SK-N-SH treated with all-trans-retinoic acid at 6 μM for 48 hours (cell line): ENCODE measurements at places on chromosomes 2 and 18.
A peak's percentile ranks its signal among the peaks of the same experiment; 100 is the strongest.

DNA sequence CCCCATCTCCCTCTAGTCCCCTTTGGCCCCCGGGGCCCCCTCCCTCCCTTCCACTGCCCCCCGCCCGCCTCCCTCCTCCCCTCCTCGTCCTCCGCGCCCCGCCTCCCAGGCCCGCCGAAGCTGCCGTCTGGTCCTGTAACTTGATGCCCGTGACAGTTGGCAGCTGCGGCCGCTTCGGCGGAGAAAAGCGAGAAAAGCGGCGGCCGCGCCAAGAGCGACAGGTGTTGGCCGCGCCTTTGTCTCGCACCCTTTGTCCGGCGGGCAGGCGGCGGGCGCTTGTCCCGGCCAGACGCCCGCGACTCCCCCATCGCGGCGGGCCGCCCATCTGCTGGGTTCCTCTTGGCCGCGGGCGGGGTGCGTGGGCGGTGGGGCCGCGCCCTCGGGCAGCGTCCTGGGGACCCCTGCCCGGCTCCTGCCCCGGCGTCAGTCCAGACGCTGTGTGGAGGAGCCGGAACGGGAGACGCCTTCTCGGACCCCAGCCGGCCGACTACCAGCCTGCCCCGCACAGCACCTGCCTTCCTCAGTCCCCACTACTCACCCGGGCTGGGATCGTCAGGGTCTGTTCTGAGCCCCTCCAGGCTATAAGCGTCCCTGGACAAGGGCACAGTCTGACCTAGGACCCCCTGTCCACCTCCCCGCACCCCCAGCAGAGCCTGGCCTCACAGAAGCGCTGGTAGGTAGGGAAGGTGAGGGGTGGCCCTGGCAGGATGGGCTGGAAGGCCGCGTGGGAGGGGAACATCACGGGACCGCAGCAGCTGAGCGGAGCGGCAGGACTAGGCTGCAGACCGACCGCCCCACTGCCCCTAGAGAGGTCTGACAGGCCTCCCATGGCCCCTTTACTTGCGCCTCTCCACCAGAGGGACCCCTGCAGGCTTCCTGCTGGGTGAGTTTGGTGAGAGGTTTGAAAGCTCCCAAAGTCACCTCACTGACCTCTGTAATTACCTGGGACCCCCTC, 1.2 kb upstream of the HES6 start:
- ATAC-seq, result 0 out of 3 replicates have a peak, but pooled peaks have one; percentile 6

- peak; percentile 76 for ATAC-seq
Measured at GRCh38 chr2:99984799-99985515, 157.4 kb downstream of the AFF3 start.

GRCh38 chr2:63837036-63837594, 4.6 kb upstream of the UGP2 start:
- ATAC-seq, result no peak

GRCh38 chr2:64491426-64491825, 32.7 kb upstream of the AFTPH start:
- ATAC-seq, result no peak

- ATAC-seq, result no peak
Measured at GRCh38 chr2:240509667-240510512, 47.9 kb downstream of the ANKMY1 start.

DNA sequence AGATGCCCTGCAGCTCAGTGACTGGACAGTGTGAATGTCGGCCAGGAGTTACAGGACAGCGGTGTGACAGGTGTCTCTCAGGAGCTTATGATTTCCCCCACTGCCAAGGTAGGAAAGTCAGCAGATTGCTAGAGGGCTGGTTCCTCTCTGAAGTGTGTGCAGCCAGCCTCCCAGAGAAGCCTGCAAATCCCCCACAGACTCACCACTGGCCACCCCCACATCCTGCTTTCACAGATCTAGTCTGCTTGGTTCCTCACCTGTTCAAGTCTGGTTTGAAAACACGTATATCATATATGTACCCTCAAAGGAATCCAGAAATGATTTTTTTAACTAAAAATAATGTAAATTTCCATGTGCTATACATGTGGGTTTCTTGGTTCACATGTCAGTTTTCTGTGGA, 121.1 kb downstream of the LAMA3 start:
- no peak for ATAC-seq

- peak; percentile 25 for ATAC-seq
Measured at GRCh38 chr2:25347205-25347815, 5.6 kb upstream of the DNMT3A start.

GRCh38 chr2:186503827-186504606, 18.0 kb downstream of the ZC3H15 start:
- peak; percentile 68 for ATAC-seq

DNA sequence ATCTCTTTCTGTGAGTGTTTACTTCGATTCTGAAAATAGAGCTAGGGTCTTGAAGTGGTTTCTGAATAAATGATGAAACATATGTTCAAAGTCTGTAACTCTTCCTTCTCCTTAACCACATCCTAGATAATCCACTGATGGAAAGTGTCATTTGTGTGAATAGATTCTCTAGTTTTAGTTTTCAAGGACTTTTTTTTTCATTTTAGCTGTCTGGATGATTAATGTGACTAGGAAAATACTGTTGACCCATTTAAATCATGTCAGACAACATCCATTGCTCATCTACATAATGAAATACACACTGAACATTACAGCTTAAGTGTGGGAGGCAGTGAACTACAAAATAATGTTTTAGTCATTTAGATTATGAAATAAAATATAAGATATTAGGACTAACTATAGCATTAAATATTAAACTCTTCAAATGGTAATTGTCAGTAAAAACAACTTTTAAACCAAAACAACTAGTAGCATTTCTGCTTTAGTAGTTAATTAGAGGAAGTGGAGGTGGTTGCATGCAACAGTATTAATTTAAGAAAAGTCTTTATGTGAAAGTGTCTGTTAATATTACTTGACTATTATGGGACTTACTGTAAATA, 39.1 kb upstream of the DLX1 start:
- ATAC-seq, result no peak
